Fibroblast of upper back skin (primary cell): ENCODE measurements at places on chromosomes 12 and 14.

GRCh38 chr12:112887550-112887949 lies 19.2 kb upstream of the OAS1 start:
- no peak for DNase-seq

DNA sequence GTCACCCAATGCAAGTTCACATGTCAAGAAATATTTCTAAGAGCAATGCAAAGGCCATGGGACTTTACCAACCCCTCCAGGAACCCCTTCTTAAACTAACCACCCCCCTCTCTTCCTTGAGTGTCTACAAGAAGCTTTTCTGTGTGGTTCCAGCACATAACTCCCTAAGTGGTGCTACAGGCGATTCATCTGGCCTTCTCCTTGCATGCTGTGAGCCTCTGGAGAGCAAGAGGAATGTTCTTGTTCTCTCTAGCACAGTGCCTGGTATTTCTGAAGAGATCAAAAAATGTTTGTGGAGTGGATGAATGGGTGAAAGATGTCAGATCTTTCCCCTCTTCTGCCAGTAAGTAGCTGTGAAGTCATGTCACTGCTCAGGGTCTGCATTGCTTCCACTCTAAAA lies 5.9 kb upstream of the RNASE12 start:
- no peak for DNase-seq

- no peak for DNase-seq
These were observed 18.6 kb downstream of the PRORP start for GRCh38 chr14:35140718-35141581.

GRCh38 chr14:78848234-78848820 lies 678.2 kb downstream of the NRXN3 start:
- peak; percentile 21 for DNase-seq

DNA sequence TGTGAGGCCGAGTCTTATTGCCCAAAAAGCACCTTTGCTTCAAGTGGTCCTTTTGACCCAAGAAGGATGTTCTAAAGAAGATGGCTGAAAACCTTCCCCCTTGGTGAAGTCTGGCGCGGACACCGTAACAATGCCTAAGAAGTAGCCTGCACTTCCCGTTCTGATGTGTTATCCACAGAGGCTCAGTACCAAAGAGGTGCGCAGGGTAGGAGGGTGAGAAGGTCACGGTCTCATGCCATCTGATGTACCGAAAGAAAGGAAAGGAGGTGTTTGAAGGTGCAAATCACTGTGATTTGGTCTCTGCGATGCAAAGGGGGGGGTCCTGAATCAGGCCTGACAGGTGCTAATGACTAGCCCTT lies 9.9 kb downstream of the PEBP1 start:
- DNase-seq, result no peak

- no peak for DNase-seq
These were observed 35.6 kb downstream of the BMP4 start for GRCh38 chr14:53921027-53921426.

GRCh38 chr12:56723889-56724700 lies 1.0 kb downstream of the NACA start:
- peak; percentile 73 for DNase-seq

DNA sequence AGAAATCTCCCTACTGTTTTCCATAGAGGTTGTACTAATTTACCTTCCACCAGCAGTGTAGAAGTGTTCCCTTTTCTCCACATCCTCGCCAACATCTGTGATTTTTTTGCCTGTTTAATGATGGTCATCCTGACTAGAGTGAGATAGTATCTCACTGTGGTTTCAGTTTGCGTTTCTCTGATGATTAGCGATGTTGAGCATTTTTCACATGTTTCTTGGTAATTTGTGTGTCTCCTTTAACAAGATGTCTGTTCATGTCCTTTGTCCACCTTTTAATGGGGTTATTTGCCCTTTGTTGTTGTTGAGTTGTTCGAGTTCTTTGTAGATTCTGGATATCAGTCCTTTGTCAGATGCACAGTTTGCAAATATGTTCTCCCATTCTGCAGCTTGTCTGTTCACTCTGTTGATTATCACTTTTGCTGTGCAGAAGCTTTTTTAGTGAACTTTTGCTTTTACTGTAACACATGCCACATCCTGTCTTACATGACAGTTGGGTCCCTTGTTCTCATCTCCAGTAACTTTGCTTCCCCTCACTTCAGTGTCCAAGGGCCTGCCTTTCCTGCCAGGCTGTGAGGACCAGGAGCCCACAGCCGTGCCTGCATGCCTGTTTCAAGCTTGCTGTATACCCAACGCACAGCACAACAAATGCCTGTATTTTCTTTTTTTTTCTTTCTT lies 64.9 kb downstream of the SPRING1 start:
- DNase-seq, result no peak

- no peak for DNase-seq
These were observed 32.4 kb downstream of the SMCO2 start for GRCh38 chr12:27478949-27479348.

DNA sequence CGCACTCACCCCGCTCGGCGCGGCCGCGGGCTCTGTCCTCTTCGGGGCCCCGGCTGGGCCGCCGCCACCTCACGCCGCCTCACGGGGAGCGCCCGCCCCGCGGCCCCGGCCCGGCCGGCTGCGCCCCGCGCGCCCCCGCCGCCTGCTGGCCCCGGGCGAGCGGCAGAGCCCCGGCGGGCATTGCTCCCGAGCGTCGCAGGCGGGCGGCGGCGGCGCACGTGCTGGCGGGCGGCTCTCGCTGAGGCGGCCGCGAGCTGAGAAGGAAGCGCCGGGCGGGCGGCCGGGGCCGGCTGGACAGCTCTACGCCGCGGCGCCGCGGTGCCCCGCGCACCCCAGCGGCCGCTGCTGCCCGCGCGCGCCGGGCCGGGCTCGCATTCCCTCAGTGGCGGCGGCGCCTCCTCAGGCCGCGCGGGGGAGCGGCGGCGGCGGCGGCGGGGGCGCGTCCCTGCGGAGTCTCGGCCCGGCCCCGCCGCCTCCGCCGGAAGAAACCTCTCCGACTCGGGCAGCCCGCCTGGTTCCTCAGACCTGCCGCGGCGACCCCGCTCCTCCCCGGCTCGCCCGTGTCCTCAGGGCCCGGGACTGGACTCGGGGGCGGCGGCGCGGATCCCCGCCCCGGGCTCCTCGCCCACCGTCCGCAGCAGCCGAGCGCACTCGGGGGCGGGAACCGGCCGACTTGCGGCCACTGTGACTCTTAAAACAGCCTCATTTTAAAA lies at the start of gene PITPNM2:
Gene PITPNM2 (minus strand): TSS at position 347 of the 713 bp plus-strand sequence. CDS start 116,500 bp downstream, outside the sequence.
- DNase-seq, result peak; percentile 56

GRCh38 chr12:62537551-62537950 lies 70.9 kb downstream of the MON2 start:
- peak; percentile 88 for DNase-seq

DNA sequence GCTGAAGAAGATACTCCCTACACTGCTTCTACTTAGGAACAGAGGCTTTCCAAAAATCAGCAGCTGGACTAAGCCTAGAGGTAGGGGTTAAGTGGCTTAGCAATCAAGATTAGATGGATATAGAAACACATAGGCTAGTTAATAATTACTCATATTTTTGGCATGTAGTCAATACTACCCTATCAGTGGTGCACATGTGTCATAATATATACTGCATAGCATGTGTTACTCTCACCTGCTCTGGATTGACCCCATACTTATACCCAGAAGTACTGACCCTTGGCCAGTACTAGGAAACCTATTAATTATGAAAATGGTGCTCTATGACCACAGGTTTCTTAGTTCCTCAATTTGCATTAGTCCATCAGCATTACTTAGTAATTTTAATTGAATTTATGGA lies 528.4 kb upstream of the LMO3 start:
- no peak for DNase-seq

- DNase-seq, result peak; percentile 89
These were observed 393.5 kb downstream of the PCNX1 start for GRCh38 chr14:71300566-71301330.

- no peak for DNase-seq
These were observed 154.4 kb downstream of the GPHN start for GRCh38 chr14:66662374-66662773.

- peak; percentile 34 for DNase-seq
These were observed 160.9 kb downstream of the SPTSSA start for GRCh38 chr14:34300882-34301734.

DNA sequence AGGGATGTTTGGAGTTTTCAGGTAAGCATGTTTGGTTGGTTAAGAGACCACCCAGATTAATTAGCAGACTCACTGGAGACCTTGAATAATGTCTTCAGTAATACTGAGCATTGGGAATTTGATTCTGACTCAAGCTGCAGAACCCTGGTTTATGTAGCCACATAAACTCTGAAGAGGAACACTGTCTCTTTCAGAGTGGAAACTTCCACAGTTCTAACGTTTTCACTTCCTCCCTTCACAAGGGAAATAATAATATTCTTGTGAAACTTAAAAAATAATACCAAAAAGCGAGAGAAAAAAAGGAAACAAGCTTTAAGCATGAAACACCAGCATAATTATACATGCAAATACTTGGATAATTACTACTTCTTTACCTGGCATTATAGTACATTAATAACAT lies 40.0 kb upstream of the ST8SIA1 start:
- DNase-seq, result no peak

DNA sequence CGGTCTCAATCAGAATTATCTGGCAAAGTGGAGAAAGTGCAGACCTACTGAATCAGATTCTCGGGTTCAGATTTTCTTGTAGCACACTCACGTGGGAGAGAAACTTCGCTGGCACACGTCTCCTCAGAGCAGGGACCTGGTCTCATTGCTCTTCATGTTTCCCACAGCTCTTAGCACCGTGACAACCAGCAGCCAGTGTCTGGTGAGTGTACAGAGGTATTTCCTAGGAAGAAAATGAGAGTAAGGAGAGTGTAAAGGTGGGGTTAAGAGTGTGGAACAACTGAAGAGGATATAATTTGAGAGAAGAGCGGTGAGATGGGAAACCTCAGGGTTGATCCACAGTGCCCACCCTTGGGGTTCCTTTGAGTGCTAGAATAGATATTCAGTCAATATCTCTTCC lies 89.2 kb downstream of the ARF6 start:
- DNase-seq, result no peak

GRCh38 chr14:71296184-71296583 lies 388.9 kb downstream of the PCNX1 start:
- no peak for DNase-seq

GRCh38 chr14:77364146-77364545 lies 12.7 kb downstream of the TMED8 start:
- DNase-seq, result no peak

- DNase-seq, result peak; percentile 51
These were observed 48.5 kb downstream of the VCPKMT start for GRCh38 chr14:50067723-50068495.

DNA sequence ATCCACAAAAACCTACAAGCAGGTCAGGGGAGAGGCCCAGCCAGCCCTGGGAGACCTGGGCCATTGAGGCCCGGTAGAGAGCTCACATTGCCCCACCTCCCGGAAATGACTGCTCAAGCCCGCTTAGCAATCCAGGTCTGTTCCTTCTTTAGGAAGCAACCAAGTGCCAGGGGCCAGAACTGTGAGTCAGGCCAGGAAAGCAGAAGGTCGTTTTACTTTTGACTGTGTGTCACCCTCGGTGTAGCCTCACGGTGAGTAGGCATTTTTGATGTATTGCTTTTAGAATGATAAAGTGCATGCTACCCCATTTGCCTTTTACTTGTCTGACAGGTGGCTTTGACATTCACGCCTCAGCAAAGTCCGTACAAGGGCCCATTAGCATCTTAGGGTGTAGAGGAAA lies 25.4 kb upstream of the PWP1 start:
- DNase-seq, result no peak

GRCh38 chr14:58738189-58738836 lies 100.6 kb downstream of the DACT1 start:
- peak; percentile 92 for DNase-seq

- DNase-seq, result no peak
These were observed 83.2 kb downstream of the EML1 start for GRCh38 chr14:99876406-99876805.

GRCh38 chr14:93171376-93171775 lies 13.3 kb downstream of the MOAP1 start:
- no peak for DNase-seq

- DNase-seq, result no peak
These were observed 18.7 kb upstream of the RNF212B start for GRCh38 chr14:23219075-23219474.

DNA sequence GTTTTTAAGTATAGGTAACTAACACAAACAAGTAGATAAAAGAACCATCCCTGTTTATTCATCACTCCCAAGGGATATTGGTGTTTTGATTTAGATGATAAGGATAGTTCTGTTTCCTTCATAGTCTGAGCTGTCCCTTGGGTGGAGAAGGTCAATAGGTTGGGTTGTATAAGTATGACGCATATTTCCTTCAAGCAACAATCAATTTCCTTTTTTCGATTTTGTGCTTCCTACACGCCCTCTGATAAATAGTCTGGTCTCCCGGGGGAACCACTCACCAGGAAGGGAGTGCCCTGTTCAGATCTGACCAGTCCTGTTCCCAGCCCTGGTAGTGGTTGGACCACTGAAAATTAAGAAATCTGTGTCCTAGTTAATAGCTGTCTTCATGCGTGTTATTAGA lies 378.8 kb upstream of the FAR2 start:
- DNase-seq, result no peak
